Thoracic aorta endothelial cell (primary cell): ENCODE measurements at places on chromosomes 13 and 19. TPM values are rescaled to one million over a fixed set of nuclear protein-coding genes. Genes with fewer than 3 reads are reported as not detected.

CD70 gene
- not detected in 2 replicates for total RNA-seq

ADGRE1 gene
- total RNA-seq: not detected in 2 replicates

SLC27A5 gene
- 7.8 and 8.0 TPM in 2 replicates for total RNA-seq

LHB gene
- total RNA-seq: not detected in 2 replicates

PRTN3 gene
- total RNA-seq: not detected in 2 replicates

KIR2DL3 gene
- total RNA-seq: not detected in 2 replicates

MISP gene
- 0.13 TPM in 1 of 2 replicates, not detected in the other for total RNA-seq

TEX101 gene
- not detected in 2 replicates for total RNA-seq

FFAR1 gene
- not detected in 2 replicates for total RNA-seq

RXFP2 gene
- total RNA-seq: not detected in 2 replicates

LENG1 gene
- 4.9 and 5.1 TPM in 2 replicates for total RNA-seq

ZNF677 gene
- 23.1 and 23.8 TPM in 2 replicates for total RNA-seq

FXYD7 gene
- total RNA-seq: not detected in 2 replicates

ADGRE2 gene
- not detected in 2 replicates for total RNA-seq

OR7D2 gene
- total RNA-seq: 0.22 and 0.27 TPM in 2 replicates

WDR62 gene
- 7.4 and 12.6 TPM in 2 replicates for total RNA-seq

TINCR gene
- not detected in 2 replicates for total RNA-seq

MCOLN1 gene
- 6.3 and 7.0 TPM in 2 replicates for total RNA-seq

STOML3 gene
- not detected in 2 replicates for total RNA-seq

ZNF256 gene
- 4.7 and 5.5 TPM in 2 replicates for total RNA-seq

FLT3LG gene
- 2.4 and 3.1 TPM in 2 replicates for total RNA-seq

OXGR1 gene
- total RNA-seq: not detected in 2 replicates

TNNT1 gene
- total RNA-seq: 1.0 and 2.9 TPM in 2 replicates
